ENCODE measurements at places on chromosomes 7 and 10.

DNA sequence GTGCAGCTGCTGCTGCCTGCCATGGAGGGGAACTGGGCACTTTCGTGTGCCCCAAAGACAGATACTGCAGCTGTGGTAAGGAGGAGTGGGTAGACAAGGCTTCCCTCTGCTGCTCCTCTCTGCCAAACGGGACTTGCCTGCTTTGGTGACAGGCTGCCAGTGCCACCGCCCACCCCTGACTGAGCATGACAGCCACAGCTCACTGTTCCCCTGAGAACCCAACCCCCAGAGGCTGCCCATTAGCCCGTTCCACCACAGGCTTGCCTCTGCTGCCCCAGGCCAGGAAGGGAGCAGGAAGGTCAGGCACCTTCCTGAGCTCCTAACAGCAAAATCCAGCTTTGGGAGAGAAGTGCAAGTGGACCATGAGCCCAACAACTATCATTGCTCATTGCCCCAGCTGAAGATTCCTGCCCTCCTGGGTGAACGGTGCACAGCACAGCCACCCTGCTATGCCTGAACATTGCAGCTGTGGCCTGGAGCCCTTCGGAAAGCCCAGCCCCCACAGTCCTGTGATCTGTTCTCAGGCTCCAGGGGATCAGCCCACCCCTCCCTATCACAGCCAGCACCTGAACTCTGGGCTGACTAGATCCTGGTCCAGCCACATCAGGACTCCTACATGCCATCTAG is 58.7 kb upstream of the ANTXRL start:
- no peak for DNase-seq

DNA sequence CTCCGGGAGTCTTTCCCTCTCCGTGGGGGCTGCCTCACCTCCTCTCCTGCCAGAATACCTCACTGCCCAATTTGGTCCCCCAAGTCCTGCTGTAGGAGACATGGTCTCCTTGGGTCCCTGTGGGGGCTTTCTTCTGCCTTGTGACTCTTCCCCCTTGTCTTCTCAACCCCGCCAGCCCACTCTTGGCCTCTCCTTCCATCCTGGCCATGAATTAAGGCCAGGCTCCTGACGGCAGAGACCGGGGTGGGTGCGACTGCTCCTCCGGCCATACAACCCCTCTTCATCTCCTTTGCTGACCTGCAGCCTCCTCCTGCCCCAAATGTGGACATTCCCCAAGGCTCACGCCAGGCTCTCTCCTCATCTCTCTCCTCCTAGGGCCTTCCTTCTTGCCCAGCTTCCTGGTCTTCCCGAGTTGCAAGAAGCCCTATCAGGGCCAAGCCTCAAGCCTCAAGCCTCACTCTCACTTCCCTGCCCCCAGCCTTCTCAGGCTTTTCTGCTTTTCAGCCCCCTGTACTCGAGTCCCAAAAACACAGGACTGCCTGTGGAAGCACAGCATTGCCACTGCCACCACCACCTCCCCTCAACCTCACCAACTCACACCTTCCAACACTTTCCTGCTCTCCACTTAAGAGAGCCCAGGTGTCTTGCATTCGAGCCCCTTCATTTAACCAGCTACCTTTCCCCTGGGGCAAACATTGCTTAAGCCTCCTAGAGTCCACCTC is 1.3 kb downstream of the PNLIPRP2 start:
- no peak for DNase-seq

DNA sequence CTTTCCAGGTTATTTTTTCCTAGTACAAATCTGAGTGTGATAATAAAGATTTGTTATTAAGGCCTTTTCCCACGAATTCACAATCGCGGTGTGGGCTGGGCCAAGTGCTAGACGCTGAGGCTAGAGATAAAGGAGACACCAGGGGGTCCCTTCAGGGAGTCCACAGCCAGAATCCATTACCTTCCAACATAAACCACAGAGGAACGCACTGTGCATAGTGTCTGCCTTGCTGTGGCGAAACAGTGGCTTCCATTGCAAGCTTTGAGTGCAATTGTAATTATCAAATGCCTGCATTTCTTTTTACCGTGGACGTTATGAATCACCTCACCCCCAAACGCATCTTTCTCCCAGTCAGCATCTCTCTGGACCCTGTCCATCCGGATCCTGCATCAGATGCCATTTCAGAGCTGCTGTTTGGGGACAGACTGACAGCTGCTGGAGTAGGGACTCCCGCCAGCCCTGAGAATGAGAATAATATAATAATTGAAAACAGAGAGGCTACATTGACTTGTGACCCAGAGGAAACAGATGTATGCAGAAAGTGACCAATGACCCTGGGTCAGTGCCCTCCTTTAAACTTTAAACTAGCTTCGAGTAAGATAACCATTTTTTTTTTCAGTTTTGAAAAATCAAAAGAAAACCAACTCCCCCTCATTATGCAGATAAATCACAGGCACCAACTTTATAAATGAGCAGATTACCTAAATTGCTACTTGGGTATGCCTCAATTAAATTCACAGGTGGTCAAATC is 456.2 kb upstream of the NRP1 start:
- no peak for DNase-seq

DNA sequence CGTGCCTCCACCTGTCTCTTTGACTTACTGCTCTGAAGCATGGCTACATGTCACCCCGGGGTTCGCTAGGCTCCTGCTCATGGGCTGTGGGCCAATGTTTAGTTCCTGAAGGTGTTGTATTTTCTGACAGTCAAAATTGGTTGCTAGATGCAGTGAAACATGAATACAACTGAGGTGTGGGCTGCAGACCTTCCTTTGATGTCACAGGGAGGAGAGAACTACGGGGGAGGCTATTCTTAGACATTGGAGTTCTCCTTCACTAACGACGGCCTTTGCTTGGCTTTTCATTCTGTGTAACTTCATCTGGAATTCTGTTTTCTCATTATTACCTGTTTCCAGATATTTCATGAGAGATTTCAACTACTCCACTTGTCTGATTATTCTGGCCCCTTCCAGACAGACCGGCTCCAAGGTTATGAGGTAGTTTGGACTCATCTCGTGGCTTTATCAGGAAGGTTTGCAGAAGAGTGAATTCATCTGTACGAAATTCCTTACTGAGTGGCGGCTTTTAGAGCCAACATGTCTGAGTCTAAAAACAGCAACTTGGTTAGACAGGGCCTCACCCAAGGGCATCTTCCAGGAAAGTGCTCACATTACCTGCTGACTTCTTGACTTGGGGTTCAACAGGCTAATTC is 774.7 kb downstream of the SUGCT start:
- no peak for DNase-seq

DNA sequence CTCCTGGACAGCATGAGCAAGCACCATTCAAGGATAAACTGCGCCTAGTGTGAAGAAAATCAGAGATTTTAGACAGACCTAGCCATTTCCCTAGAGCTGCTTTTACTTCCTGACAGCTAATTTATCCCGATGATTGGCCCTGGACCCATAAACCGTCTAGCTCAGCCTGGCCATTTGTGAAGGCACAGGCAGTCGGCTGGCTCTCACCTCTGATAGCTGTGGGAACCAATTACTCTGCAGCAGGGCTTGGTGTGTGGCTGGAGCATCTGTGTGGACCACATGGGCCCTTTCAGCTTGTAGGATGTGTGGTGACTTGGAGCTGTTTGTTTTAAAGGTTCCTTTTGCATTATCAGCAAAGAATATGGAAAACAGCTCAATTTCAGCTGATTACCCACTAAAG is 111.1 kb upstream of the NPY start:
- DNase-seq = no peak

DNA sequence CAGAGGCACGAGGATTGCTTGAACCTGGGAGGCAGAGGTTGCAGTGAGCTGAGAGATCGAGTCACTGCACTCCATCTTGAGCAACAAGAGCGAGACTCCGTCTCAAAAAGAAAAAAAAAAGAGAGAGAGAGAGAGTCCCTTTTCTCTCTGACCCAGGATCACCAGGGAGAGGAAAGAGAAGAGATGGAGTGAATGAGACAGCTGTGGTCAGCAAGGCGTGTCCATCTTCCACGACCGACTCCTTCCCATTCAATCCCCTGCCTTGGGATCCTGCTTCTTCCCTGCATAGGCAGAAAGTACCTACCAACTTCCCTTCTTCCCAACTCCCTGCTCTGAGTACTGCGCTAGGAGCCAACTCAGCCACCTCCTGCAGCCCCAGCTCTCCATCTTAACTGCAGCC is 5.2 kb upstream of the ZAN start:
- DNase-seq = no peak

DNA sequence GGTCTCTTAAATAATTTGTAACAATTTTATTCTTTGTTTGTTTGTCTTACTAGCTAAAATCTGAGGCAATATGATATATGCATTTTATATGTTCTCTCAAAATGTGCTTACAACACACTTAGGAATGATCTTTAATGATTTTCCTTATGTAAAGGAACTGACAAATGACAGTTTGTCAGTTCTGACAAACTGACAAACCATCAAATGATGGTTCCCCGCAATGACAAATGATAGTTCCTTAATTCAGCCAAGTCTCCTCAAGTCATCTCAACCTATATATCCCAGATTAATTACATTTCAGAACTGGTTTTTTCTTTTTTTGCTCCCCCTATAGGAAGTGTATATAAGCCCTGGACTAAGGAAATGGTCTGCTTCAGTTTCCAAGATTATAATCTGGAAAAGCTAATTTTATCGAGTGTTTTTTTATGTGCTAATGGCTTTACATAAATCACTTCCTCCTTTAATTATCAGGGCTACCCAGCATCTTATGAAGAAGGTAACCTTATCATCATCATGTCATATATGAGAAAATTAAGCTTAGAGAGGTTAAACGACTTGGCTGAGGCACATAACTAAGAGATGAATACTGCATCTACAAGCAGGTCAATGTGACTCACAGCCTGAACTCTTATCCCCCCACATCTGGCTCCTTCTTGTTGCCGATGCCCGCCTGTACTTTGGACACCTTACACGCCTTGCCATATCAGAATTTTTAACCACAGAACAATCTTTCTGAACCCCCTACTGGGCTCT is 75.1 kb downstream of the RELN start:
- no peak for DNase-seq

DNA sequence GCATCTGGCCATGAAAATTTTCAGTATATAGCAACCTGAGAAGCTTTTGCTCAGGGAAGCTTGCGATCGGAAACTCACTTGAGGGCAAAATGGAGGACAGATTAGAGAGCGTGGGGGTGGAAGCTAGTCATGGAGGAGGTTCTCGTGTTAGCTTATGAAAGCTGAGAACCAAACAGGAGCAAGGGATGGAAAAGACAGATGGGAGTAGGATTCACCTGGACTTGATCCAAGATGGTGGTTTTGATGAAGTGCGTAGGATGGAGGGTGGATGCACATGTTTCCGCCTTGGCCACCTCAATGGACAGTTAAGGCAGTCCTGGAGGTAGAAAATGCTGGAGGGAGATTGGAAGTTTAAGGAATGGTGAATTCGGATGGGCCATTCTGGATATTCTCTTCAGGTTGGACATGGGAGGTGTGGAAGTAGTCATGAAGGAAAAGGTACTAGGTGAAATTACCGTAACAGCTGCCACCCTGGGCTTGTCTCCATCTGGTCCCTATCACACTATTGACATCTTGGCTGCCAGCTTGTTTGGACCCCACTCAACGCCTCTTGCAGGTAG is 6.3 kb upstream of the C10orf95 start:
- no peak for DNase-seq

DNA sequence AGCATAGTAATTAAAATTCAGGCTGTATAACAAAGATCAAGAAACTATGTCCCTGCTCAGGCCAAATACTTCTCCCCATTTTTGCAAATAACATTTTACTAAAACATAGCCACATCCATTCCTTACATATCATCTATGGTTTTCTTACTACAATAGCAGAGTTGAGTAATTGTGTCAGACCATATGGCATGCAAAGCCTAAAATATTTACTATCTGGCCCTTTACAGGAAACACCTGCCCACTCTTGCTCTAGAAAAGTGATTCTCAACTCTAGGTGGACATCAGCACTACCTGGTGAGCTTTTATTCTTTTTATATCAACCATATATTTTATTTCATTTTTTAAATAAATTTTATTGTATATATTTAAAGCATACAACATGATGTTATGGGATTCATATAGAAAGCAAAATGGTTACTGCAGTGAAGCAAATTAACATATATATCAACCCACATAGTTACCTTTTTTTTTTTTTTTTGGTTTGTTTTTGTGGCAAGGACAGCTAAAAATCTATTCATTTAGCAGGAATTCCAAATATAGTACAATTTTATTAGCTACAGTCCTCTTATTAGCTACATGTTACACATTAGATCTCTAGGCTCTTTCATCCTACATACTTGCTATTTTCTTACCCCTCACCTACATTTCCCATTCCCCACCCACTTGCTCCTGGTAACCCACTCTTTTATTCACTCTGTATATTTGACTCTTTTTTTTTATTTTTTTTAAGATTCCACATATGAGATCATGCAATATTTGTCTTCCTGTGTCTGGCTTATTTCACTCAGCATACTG is 19.6 kb downstream of the ABI1 start:
- no peak for DNase-seq

DNA sequence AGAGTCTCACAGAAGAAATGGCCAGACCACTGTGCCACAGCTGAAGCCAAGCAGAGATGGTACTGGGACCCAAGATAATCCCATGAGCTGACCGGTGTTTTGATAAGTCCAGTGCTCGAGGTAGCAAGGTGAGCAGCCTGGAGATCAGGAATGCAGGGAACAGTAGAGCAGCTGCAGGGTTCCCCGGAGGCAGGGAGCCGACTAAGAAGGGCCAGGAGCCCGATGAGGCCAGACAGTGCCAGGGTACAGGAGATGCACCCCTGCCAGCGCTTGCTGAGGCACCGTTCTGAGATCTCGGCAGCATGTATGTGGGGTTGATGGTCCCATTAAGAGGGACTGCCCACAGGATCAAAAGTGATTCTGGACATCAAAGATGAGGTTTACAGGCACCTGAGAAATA is 47.1 kb downstream of the VSTM4 start:
- DNase-seq = no peak

DNA sequence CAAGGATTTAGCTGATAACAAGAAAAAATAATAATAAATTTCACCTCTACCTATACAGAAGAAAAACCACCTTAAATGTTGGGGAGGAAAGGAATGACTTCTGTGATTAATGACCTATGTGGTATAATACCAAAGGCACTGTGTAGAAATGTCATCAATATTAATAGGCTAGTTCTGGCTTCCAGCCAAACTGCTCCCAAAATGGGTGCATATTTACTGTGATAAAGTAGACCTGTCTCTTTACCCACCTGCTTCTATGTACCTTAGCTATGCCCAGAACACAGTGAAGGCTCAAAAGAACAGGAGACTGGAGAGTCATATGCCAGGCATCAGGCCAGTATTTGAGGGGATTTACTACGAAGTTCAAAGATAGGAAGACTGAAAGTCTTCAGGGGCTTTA is 76.0 kb downstream of the ATE1 start:
- no peak for DNase-seq

- no peak for DNase-seq
Observed at GRCh38 chr10:49175587-49176309, 12.4 kb downstream of the TMEM273 start.

DNA sequence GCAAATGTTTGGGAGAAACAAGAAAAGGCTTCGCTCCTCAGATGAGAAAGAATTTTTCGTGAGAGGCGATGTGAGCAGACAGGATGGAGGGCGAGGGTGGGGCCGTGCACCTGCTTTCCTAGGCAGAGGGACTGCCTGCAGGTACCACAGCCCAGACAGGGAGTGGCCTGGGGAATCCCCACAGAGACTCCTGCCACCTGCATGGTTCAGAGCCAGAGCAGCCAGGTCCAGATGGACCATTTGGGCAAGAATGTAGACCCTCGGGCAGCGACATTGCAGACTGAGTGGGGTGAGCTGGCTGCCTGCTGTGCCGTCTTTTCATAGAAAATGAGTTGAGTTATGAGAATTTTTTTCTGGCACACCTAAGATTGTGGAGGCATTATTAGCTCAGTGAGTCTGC is 216.8 kb downstream of the SNX10 start:
- DNase-seq = no peak

GRCh38 chr7:155506854-155507337 is 39.5 kb downstream of the CNPY1 start:
- no peak for DNase-seq

- DNase-seq = no peak
Observed at GRCh38 chr10:61942604-61943461, 41.3 kb downstream of the ARID5B start.
